ENCODE measurements at places on chromosomes 7 and 10. TPM values are rescaled to one million over a fixed set of nuclear protein-coding genes. Genes with fewer than 3 reads are reported as not detected.

Gene CFAP43
- total RNA-seq, result 0.07 TPM

Gene PTPRE
- 20.4 TPM for total RNA-seq

Gene GIMAP8
- total RNA-seq, result not detected

Gene ODAD2
- not detected for total RNA-seq

Gene ARMS2
- not detected for total RNA-seq

Gene RNF148
- total RNA-seq, result not detected

Gene NPTX2
- total RNA-seq, result not detected

DNA sequence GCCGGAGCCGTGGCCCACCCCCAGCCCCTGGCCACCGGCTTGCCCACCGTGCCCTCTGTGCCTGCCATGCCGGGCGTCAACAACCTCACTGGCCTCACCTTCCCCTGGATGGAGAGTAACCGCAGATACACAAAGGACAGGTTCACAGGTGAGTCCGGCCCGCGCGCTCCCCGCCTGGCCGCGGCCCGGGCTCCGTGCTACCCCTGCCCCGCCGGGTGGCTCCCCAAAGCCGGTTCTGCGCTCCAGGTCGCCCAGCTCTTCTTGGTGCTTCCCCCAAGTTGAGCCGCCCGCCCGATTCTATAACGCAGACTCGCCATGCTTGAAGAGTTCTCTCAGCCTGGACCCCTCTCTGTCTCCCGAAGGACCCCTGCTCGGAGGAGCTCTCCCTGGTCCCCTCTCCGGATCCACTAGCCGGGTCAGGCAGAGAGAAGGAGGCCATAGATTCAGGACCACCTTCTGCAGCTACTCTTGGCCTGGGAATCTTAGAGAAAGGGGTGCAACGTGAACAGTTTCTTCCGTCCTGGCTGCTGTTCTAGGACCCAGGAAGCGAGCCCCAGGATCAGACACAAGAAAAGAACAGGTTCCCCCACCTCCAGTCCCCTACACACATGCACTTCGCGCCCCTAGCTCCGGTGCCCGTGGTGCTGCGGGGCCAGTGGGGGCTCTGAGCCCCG, 999 bp downstream of the TLX1 start:
- no peak for DNase-seq

DNA sequence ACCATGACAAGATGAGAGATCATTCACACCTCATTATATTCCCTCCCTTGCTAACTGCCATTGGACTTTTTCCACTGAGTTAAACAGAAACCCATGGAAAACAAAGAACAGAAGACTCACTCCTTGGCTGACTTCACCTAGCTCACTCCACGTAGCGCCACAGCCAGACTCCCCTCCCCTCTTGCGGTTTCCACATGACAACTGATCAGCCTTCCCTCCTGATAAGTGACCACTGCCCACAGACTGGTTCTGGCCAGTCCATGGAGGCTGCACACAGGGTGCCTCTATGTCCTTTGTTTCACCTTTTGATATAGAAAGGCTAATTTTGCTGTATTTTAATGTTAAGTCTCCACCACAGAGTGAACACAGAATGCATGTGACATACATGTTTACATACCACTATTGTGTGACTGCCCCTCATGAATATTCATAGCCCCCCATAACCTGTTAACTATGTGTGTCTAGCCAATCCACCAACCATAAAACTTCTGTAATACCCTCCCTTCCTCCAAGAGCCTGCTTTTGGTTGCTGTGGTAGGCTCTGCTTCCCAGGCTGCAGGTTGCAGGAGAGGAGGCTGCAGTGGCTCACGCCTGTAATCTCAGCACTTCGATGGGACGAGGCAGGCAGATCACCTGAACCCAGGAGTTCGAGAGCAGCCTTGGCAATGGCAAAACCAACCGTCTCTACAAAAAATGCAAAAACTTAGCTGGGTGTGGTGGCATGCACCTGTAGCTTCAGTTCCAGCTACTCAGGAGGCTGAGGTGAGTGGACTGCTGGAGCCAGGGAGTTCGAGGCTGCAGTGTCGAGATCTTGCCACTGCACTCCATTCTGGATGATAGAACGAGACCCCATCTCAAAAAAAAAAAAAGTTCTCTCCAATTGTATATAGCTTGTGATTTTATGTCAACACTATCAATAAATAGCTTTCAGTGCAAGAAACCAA, 10.0 kb upstream of the IFIT5 start:
- DNase-seq, result no peak

GRCh38 chr7:28466341-28466740, 54.0 kb downstream of the CREB5 start:
- DNase-seq, result no peak

DNA sequence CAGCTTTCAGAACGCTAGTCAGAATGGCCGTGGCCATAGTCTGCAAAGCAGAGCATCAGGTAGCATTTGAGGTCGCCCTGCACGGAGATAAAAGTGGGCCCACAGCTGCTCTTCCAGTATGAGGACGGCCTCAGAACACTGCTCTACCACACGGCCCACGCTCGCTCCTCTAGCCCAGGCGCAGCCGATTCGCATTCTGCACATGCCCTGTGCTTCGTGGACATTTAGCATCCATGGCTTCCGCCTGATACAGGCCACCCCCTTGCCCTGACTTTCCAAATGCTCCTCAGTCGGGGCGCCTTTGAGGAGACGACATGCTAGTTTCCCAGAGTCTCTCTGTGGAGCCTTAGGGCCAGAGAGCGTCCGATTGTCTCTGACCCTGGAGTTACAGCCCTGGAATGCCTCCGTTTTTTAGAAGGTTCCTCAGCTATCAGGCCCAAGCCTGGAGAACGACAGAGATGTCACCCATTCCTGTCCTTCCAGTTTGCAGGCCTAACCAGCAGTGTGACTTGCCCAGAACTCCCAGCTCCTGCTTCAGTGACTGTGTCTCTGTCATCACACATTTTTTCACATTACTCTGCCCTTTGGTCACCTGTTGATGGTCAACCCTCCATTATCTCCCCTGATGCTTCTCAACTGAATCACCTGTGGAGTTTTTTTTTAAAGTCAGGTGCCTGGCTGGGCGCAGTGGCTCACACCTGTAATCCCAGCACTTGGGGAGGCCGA, 14.3 kb downstream of the STRA8 start:
- no peak for DNase-seq

- no peak for DNase-seq
These were observed 109.5 kb downstream of the PARD3 start for GRCh38 chr10:34705563-34705962.

DNA sequence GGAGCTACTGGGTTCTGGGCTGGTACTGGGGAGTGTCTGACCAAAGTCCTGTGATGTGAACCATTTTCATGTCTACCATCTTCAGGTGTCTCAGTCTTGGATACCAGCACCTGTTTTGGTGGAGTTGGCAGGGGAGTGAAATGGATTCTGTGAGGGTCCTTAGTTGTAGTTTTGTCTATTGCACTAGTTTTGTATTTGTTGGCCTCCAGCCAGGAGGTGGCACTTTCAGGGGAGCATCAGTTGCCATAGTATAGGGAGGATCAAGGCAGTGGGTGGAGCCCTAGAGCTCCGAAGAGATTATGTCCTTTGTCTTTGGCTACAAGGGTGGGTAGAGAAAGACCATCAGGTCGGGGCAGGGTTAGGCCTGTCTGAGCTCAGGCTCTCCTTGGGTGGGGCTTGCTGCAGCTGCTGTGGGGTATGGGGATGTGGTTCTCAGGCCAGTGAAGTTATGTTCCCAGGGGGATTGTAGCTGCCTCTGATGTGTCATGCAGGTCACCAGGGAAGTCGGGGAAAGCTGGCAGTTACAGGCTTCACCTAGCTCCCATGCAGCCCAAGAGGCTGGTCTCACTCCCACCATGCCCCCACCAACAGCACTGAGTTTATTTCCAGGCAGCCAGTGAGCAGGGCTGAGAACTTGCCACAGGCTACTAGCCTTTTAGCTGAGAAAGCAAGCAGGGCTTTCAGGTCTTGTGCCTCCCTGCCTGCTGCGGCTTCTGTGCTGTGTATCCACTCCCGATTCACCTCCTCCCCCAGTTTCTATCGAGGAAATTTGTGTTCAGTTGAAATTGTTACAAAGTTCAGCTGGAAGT, 153.1 kb downstream of the ZNF365 start:
- DNase-seq, result peak; percentile 51

GRCh38 chr7:99098824-99099498, 44.9 kb downstream of the SMURF1 start:
- no peak for DNase-seq

GRCh38 chr10:119522747-119523426, 19.6 kb downstream of the RGS10 start:
- DNase-seq, result no peak

- DNase-seq, result no peak
These were observed 9.6 kb upstream of the ZMIZ1 start for GRCh38 chr10:79058899-79059841.

- DNase-seq, result no peak
These were observed 179.6 kb downstream of the CELF2 start for GRCh38 chr10:11197266-11197712.

DNA sequence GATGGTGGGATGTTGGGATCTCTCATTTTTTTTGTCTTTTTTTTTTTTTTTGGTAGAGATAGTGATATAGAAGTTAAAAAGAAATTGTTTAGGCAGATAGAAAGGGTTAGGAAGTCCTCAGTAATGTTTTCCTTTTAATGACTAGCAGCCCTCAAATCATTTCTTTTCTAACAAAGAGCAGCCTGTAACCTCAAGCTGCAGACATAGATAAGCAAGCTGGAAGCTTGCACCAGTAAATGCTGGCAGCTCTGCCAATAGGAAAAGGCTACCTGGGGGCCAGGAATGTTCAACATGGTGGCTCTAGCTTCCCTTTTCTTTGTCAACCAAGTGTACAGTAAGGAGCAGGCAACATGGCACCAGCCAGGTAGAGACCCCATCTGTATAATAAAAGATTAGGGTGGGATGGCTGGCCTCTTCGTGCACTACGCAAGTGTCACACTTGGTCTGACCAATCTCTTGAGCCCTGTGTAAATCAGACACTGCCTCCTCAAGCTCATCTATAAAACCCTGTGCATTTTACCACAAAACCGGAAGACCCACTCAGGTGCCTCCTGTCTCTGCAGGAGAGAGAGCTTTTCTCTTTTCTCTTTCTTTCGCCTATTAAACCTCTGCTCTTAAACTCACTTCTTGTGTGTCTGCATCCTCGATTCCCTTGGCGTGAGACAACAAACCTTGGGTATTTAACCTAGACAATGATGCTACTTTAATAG, 212.9 kb downstream of the SNX10 start:
- DNase-seq, result no peak
